Type B pancreatic cell (in vitro differentiated cells): ENCODE measurements at places on chromosomes 2 and 18.

DNA sequence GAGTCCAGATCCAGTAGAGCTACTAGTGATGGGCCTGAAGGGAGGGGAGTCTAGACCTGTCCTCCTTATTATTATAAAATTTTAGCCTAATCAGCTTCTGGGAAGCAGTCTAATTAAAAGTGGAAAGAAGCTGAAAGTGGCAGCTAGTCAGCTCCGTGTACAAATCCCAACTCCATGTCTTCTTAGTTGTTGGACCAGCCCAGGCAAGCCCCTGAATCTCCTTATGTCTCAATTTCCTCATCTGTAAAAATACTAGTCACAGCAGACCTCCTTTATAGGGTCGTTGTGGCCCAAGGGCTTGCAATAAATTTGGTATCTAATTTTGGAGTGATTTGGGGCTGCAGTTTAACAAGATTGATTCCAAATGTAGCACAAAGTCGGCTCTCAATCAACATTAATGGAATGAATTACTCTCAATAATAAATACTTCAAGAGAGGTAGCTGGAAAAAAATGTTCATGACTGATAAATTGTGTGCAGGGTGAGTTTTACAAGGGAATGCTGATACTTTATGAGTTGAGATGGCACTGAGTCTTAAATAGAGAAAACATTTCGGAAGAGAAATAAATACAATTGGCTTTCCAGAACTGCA, 118.3 kb upstream of the NDUFV2 start:
- peaks cover 44% of the 10 kb centered on the region for H3K4me1 ChIP-seq
- H3K27ac ChIP-seq, result peak overlapping the region; percentile 29
- no peak overlapping the region for H3K4me3 ChIP-seq
- H3K27me3 ChIP-seq, result no peaks in the 10 kb centered on the region

GRCh38 chr2:22136446-22136845, 1012.7 kb downstream of the TDRD15 start:
- no peaks in the 10 kb centered on the region for H3K36me3 ChIP-seq
- H3K27me3 ChIP-seq, result peaks cover 4% of the 10 kb centered on the region
- H3K4me3 ChIP-seq, result no peak overlapping the region
- no peaks in the 10 kb centered on the region for H3K4me1 ChIP-seq
- no peak for DNase-seq

GRCh38 chr2:161246281-161246680, 61.9 kb upstream of the PSMD14 start:
- DNase-seq, result no peak
- H3K27me3 ChIP-seq, result peaks cover 24% of the 10 kb centered on the region
- peaks cover 16% of the 10 kb centered on the region for H3K4me1 ChIP-seq
- peak overlapping the region; percentile 67 for H3K4me3 ChIP-seq
- H3K27ac ChIP-seq, result peak overlapping the region; percentile 30

DNA sequence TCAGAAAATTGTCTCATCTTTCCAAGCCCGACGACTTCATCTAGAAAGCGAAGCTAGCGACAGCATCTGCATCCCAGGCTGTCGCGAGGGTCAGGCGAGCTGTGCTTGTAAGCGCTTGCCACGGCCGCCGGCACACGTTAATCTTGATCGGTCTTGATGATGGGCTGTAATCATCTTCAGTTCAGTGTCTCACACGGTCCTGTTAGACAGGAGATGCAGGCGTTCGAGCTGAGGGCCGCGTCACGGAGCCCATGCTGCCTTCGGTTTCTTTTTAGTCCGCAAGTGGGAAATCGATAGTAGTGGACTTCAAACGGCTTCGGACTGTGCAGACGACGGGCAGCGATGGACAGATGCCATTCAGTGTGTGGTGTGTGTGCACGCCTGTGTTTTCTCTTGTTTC, 43.6 kb downstream of the ADI1 start:
- no peak overlapping the region for H3K4me3 ChIP-seq
- peaks cover 22% of the 10 kb centered on the region for H3K36me3 ChIP-seq
- H3K27me3 ChIP-seq, result no peaks in the 10 kb centered on the region

DNA sequence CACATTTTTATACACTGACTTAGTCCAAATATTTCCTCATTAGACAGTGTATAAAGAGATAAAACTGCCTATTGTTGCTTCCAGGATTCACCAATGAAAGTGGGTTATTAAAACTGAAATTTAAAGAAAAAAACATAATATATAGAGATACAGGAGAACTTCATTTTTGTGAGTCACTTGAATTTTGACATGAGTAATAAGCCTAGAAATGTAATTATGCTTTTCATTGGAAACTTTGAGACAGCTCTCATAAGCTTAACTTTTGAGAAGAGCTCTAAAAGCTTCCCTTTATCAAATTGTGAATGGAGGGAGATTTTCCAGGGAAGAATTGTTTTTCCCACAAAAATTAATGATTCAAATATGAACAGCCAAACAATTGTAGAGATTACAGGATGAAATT, 14.1 kb downstream of the DYNC2LI1 start:
- H3K36me3 ChIP-seq, result peaks cover 9% of the 10 kb centered on the region
- H3K4me3 ChIP-seq, result no peak overlapping the region
- H3K27ac ChIP-seq, result no peak overlapping the region
- H3K4me1 ChIP-seq, result no peaks in the 10 kb centered on the region
- no peaks in the 10 kb centered on the region for H3K27me3 ChIP-seq
- DNase-seq, result no peak

GRCh38 chr2:179274749-179275148, 10.1 kb upstream of the SESTD1 start:
- H3K4me3 ChIP-seq, result no peak overlapping the region
- H3K27me3 ChIP-seq, result no peaks in the 10 kb centered on the region

- H3K27ac ChIP-seq, result no peak overlapping the region
- no peaks in the 10 kb centered on the region for H3K27me3 ChIP-seq
- H3K4me3 ChIP-seq, result no peak overlapping the region
Measured at GRCh38 chr2:31253356-31254131, 19.6 kb downstream of the EHD3 start.

- H3K27ac ChIP-seq, result no peak overlapping the region
- no peaks in the 10 kb centered on the region for H3K27me3 ChIP-seq
- no peaks in the 10 kb centered on the region for H3K36me3 ChIP-seq
- no peak overlapping the region for H3K4me3 ChIP-seq
- DNase-seq, result no peak
- no peaks in the 10 kb centered on the region for H3K4me1 ChIP-seq
Measured at GRCh38 chr18:14970027-14970426, 222.1 kb downstream of the ANKRD30B start.

DNA sequence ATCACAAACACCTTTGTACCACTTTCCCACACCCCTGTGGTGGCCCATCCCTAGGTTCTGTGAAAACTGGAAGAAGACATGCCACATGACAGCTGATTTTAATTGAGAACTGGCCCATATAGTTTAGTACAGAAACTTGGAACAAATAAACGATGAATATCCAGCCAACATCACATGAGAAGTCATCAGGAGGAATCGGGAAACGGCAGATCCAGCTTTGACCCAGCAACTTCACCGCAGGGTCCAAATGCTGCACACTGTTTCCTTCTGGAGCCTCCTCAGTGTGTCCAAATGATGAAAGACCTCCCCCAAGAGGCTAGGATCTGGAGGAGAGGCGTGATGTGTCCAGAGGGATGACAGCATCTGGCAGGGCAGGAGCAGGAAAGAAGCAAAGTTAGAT, 75.5 kb downstream of the COPS8 start:
- H3K27me3 ChIP-seq, result peaks cover 10% of the 10 kb centered on the region
- H3K4me1 ChIP-seq, result peaks cover 10% of the 10 kb centered on the region
- H3K36me3 ChIP-seq, result peaks cover 4% of the 10 kb centered on the region
- H3K27ac ChIP-seq, result no peak overlapping the region
- no peak for DNase-seq

- no peak overlapping the region for H3K4me3 ChIP-seq
- H3K27me3 ChIP-seq, result peaks cover 2% of the 10 kb centered on the region
- no peaks in the 10 kb centered on the region for H3K36me3 ChIP-seq
- no peaks in the 10 kb centered on the region for H3K4me1 ChIP-seq
- DNase-seq, result no peak
- H3K27ac ChIP-seq, result no peak overlapping the region
Measured at GRCh38 chr18:944440-944839, 39.8 kb downstream of the ADCYAP1 start.

DNA sequence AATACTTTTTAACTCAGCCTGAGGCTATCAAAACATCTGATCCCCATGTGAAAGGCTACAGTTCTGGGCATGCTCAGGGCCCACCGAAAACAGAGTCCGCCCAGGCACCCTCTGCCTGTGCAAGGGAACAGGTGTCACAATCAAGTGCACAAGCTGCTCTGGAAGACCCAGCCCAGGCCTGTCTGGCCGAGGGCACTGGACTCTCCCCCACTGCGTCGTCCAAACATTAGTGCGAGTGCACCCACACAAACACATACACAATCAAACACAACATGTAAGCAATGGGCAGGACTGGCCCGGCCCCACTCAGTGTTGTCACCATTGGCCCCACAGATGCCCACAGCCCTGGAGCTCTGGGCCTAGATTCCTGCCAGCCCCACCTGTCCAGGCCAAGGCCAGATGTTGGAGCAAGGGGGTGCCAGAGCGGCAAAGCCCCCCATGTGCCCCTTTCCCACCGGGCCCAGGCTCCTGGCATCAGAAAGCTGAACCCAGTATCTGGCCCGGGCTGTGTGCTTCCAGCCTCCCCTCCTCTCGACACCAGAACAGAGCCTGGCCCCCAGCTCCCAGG, 617 bp upstream of the ALPG start:
- no peak overlapping the region for H3K4me3 ChIP-seq
- no peaks in the 10 kb centered on the region for H3K4me1 ChIP-seq
- no peak for DNase-seq
- H3K27ac ChIP-seq, result no peak overlapping the region
- H3K36me3 ChIP-seq, result no peaks in the 10 kb centered on the region

DNA sequence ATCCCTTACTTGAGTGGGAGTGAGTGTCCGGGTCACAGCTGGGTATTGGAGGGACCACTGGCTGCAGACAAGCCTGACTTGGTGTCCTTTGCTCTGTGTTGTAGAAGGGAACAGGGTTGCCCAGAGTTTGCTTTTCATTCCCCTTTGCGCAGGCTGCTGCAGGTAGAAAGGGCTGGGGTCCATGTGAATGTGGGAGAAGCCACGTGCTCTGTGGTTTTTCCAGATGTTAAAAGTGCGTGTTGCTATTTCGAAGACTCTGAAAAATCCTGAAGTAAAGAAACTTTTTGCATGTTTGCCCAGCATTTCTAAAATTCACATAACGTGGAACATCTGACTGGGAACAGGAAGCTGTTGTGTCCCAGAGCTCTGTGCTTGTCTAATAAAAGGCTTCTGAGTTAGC, 28.8 kb downstream of the GLI2 start:
- DNase-seq, result peak; percentile 24
- H3K4me3 ChIP-seq, result peak overlapping the region; percentile 20
- peaks cover 51% of the 10 kb centered on the region for H3K4me1 ChIP-seq
- peaks cover 2% of the 10 kb centered on the region for H3K27me3 ChIP-seq

GRCh38 chr2:217938036-217938435, 64.8 kb downstream of the TNS1 start:
- peaks cover 45% of the 10 kb centered on the region for H3K4me1 ChIP-seq
- no peaks in the 10 kb centered on the region for H3K27me3 ChIP-seq
- DNase-seq, result no peak

- DNase-seq, result no peak
- H3K4me3 ChIP-seq, result no peak overlapping the region
- no peaks in the 10 kb centered on the region for H3K27me3 ChIP-seq
- H3K4me1 ChIP-seq, result peaks cover 17% of the 10 kb centered on the region
- H3K36me3 ChIP-seq, result peaks cover 41% of the 10 kb centered on the region
Measured at GRCh38 chr2:121468936-121469335, 61.7 kb upstream of the RNU4ATAC start.

DNA sequence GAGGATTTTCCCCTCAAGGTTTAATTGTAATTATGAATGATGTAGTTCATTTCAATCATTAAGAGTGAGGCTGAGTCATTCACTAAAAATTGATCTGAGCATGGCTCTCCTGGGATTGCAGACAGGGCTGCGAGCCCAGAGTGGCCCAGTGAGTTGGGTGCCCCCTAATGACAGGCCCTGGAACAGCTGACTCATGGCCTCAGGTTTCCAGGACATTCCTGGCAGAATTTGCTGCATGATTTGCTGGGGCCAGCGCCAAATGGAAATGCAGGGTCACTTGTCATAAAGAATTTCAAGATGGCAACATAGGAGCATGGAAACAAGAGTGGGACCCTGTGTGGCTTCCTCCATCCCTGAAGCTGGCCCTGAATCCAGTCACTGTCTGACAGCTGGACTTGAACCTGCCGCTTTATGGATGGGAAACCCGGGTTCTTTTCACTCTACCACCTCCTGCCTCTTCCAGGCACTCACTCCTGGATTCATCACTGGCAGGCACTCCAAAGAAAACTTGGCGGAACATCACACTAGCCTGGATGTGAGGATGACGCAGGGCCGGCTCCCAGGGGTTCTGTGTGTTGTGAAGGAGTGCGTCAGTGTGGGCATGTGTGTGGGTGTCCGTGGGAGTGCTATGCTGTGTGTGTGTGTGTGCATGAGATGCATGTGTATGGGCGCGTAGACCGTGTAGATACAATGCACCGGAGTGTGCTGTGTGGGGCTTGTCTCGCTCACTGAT, 15.2 kb downstream of the OTOF start:
- no peaks in the 10 kb centered on the region for H3K27me3 ChIP-seq
- H3K27ac ChIP-seq, result no peak overlapping the region
- no peak overlapping the region for H3K4me3 ChIP-seq
- H3K36me3 ChIP-seq, result no peaks in the 10 kb centered on the region
